ENCODE measurements at places on chromosomes 11 and 22.

GRCh38 chr11:41451011-41451410 lies 8.4 kb downstream of the LRRC4C start:
- no peak for DNase-seq

DNA sequence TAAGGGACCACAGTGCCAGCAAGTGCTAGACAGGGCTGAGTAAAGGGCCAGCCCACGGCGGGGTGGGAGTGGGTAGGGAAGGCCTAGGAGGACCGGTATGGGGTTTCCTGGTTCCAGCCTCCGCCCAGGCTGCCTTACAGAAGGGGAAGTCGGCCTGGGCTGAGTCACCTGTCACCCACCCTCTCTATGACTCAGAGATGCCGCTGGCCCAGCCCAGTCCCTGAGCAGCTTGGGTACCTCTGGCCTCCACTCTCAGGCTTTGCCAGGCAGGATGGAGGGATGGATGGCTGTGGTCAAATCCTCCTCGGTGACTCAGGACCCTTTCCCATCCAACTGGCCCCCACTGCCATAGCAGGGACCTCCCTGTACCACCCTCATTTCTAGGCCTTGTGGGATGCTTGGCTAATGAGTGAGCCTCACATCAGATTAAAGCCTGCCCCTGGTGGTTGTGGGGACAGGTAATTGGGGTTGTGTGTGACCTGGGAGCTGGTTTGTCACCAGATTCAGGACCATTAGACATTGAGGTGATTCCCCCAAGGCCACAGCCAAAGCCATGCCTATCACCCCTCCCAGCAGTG lies 13.9 kb downstream of the SLC35E4 start:
- peak; percentile 44 for DNase-seq

DNA sequence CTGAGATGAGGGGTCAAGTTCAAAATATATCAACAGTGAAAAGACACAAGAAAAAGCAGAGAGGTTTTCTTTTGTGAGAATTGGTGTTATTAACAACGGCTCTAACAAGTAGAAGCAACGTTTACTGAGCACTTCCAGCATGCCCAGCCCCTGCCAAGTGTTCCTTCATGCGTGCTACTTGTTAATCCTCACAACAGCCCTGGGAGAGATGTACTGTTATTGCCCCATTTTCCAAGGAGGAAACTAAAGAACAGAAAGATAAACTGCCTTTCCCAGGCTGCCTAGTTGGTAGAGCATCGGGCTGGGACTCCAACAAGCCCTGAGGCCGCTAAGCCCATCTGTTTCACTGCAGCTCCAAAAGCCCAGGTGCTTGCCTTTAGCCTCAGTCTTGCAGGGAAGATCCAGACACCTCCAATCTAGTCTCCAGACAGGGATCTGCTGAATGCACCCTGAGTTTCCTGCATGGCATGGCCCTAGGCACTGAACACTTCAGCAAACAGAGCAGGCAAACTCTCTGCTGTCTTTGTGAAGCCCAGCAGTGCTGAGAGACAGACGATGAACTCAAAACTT lies 25.5 kb downstream of the SPATA19 start:
- DNase-seq = no peak

DNA sequence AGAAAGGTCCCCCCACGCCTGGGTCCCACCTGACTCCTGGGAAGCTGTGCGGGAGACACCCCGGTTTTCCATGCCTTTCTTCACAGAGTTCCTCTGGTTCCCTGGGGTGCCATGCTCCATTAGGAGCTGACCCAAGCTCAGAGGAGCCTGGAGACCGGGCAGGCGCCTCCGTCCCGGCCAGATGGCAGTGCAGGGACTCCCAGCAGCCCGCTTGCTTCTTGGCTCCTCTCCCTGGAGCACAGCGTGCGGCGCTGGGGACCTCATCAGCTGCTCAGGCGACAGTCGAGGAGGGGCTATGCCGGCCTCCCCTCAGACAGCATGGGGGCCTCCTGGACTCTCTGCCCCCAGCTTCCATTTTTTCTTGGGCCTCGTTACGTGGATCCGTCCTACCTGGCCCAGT lies 13.1 kb upstream of the TTLL12 start:
- no peak for DNase-seq

GRCh38 chr22:48886604-48887393 lies 940.9 kb downstream of the BRD1 start:
- no peak for DNase-seq

DNA sequence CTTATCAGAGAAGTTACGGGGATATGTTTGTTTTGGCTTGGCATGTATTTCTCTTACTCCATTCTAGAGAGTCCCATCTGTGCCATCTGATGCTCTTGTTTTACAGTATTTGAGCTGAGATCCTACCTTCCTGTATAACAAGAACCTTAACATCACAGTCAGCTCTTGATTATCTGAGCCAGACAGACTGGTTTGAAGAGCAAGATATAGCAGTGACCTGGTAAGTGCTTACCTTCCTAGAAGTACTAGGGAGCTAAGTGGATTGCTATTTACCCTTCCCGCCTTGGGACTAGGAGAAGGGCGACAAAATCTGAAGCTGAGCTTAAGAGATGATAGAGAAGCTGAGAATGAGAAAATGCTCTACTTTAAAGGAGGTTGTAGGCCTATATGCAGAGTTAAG lies 235.3 kb downstream of the CSNK2A3 start:
- no peak for DNase-seq

- no peak for DNase-seq
Observed at GRCh38 chr11:12199231-12199948, 89.0 kb downstream of the MICAL2 start.

GRCh38 chr11:24587635-24588034 lies 90.8 kb downstream of the LUZP2 start:
- DNase-seq = no peak

GRCh38 chr11:45252134-45252856 lies 33.8 kb downstream of the SYT13 start:
- DNase-seq = no peak

DNA sequence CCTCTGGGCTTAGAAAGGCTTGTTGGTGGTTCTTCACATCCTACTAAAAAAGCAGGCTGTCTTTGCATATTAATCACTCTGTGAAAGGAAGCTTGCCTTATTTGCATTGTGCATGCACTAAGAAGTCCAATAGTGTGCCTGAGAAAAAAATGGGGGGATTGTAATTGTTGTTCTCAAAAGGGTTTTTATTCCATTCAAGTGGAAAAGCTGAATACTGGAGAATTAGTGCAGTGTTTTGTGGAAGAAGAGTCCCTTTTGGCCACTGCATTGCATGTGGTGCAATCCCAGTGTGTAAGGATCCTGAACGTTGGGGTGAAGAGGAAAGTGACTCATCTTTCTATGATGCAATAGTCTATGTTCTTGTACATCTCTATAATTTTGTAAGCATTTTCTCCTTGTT lies 16.5 kb downstream of the NCAM1 start:
- no peak for DNase-seq

DNA sequence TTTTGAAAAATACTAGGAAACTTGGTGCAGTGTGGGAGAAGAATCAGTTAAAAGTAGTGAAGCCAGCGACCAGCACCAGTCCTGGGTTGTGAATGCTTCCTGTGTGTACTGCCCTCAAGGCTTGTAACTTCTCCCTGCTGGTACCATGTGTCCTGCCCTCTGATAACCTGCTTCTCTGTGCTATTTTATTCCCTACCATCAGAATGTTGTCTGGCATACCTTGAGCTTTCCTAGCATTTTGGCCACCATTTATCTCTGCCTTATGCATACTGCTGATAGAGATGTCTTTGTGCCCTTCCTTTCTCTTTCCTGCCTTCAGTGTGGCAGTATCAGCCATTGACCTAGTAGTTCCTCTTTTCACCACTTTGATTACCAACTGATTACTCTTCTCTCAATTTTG lies 2.0 kb downstream of the GTF2H1 start:
- no peak for DNase-seq

GRCh38 chr22:35733036-35733435 lies 15.4 kb downstream of the APOL5 start:
- DNase-seq = no peak

- DNase-seq = no peak
Observed at GRCh38 chr22:37065180-37065579, 13.6 kb downstream of the KCTD17 start.

DNA sequence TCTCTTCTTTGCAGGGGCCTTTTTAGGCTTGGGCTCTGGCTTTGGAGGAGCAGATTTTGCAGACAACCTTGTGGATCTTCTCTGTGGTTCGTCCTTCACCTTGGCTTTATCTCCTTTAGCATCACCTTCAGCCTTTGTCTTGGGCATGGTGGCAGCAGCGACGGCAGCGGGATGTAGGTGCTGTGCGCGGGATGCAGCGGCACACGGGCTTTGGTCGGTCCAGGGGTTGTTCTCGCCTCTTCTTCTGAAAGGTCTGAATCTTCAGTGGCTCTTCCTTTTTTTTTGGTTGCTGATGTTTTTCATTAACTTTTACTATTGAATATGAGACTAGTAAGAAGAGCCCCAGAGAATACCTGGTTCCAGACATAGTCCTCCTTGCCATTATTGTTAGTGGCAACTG lies 10.0 kb downstream of the MEI1 start:
- no peak for DNase-seq

DNA sequence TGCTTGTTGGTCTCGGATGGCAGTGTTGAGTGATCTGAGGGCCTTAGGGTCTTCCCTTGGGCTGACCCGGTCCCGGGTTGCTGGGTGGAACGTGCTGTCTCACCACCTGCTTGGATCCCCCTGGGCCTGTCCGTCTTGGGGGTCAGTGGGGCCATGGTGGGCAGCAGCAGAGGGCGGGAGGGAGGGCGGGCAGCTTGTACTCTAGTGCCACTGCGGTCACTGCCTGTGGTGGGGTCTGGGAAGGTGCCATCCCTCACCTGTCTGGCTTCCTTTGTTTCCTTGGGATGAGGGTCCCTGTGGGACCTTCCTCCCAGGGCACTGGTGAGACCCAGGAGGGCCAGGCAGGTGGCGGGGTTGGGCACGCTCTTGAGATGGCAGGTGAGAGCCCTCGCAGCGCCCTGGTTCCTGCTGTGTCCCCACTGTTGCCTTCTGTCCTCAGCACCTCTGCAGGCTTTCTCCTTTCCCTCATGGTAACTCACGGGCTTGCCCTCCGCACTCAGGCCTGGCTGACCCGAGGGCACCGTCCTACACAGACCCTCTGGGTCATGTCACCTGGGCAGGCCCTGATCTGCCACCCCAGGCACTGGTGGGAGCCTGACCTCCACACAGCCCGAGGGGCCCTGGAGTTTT lies 34.2 kb downstream of the TBC1D22A start:
- no peak for DNase-seq

- no peak for DNase-seq
Observed at GRCh38 chr11:134040386-134041302, 28.2 kb upstream of the JAM3 start.

DNA sequence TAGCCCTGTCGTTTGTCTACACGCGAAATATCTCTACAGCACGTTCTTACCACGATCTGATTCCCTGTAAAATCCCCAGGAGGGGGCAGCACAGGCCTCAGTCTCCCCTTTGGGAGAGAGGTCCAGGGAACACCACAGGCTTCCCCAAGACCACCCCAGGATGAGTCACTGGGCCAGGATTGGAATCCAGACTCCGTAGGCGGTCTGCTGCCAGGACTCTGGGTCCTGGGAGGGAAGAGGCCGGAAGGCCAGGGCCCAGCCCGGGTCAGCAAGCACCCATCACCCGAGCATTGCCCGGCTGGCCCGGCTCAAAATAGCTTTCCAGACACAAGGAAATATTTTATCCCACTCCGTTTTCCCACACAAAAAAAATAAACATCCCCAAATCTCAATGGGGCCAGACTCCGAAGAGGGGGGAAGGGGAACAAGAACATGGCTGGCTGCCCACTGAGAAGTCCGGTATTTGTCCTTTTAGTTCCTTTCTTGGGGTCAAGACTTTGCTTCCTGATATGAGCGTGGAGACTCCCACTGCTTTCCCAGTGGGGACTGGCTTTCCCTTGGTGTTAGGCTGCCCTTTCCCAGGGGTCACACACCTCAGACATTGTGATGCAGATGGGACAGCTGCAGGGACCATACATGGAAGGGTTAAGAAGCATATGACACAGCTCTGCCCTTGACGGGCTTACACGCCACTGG lies 91.3 kb downstream of the LRRC32 start:
- DNase-seq = no peak

- no peak for DNase-seq
Observed at GRCh38 chr11:17572359-17572690, 25.3 kb downstream of the OTOG start.

DNA sequence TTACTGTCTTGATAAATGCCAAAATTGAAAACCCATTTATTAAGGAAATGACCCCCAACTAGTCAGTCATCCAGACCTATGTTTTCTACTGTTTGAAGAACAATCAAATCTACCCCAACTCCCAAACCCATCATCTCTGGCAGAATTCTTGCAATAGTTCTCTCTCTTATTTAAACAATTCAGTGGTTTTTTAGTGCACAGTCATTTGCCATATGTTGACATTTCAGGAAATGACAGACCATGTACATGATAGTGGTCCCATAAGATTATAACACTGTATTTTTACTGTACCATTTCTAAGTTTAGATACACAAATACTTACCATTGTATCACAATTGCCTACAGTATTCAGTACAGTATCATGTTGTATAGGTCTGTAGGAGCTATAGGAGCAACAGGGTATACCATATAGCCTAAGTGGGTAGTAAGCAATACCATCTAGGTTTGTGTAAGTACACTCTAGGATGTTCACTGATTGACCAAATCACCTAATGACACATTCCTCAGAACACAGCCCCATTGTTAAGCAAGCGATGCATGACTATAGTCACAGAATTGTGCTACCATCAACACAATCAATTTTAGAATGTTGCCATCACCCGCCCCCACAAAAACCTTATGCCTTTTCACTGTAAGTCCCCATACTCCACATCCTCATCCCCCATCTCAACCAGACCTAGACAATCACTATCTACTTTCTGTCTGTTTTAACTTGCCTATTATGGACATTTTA lies 41.8 kb downstream of the MMP20 start:
- no peak for DNase-seq

DNA sequence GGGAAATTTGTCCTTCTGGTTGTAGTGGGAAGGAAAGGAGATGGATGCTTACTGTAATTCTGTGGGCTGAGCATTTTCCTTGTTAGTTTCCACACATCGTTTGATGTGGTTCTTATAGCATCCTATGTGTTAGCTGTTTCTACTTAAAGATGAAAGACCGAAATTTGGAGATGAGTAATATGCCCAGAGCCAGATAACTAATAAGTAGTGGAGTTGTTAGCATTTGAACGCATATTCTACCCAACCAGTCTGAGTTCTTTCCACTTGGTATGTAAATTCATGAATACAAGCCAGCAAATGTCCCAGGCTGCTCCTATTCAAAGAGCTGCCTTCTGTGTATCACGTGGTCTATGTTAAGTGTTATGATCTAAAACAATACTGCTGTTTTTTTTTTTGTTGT lies 14.6 kb downstream of the SPECC1L start:
- no peak for DNase-seq

Measured in stimulated activated CD8-positive, alpha-beta memory T cell treated with anti-CD3 and anti-CD28 coated beads, Interleukin-7, amount 100 ng/mL, for 1 hour (primary cell).